ENCODE measurements at places on chromosomes 7 and 10. TPM values are rescaled to one million over a fixed set of nuclear protein-coding genes. Genes with fewer than 3 reads are reported as not detected.

Gene A1CF
- total RNA-seq, result 47.6 TPM

Gene CLRN3
- 49.0 TPM for total RNA-seq

Gene EPHA1
- total RNA-seq, result 39.4 TPM

Gene C7orf33
- not detected for total RNA-seq

Gene PPP1R17
- total RNA-seq, result not detected

Gene AMZ1
- total RNA-seq, result not detected

GRCh38 chr10:93034426-93034825, 26.2 kb upstream of the CYP26C1 start:
- no peaks in the 10 kb centered on the region for H3K36me3 ChIP-seq
- DNase-seq, result no peak
- H3K27ac ChIP-seq, result no peak overlapping the region
- peaks cover 4% of the 10 kb centered on the region for H3K4me1 ChIP-seq
- no peak overlapping the region for H3K4me3 ChIP-seq

DNA sequence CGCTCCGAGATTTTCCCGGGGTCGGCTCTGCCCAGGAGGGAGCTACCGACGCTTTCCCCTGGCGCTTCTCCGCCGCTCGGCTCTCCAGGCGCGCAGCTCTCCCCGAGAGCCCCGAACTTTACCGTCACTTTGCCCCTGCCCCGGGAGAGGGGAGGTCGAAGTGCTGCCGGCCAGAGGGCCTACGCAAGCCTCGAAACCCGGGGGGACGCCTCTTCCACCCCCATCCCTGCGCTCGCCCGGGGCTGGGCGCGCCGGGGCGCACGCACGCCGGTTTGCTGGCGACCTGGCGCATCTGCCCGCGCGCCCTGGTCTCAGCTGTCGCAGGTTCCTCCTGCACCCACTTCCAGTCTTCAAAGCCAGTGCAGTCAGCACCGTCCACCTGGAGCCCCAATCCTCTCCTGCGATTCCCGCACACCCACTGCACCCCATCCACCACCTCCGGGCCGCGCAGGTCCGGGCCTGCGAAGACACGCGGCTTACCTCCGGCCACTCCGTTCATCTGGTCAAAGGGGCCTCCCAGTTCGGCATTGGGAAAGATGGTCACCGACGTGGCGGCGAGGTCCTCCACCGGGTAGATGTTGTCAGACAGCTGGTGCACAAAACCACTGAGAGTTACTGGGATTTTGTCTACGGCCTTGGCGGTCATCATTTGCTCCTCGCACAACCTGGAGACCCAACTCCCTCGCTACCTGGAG, 638 bp downstream of the EGR2 start:
- no peaks in the 10 kb centered on the region for H3K36me3 ChIP-seq
- no peak overlapping the region for H3K27ac ChIP-seq
- peaks cover 60% of the 10 kb centered on the region for H3K27me3 ChIP-seq
- peak; percentile 16 for DNase-seq

- no peak overlapping the region for H3K4me3 ChIP-seq
- H3K36me3 ChIP-seq, result no peaks in the 10 kb centered on the region
- no peak for DNase-seq
- no peak overlapping the region for H3K27ac ChIP-seq
- H3K27me3 ChIP-seq, result no peaks in the 10 kb centered on the region
Measured at GRCh38 chr10:132879408-132880127, 62.8 kb downstream of the CFAP46 start.

DNA sequence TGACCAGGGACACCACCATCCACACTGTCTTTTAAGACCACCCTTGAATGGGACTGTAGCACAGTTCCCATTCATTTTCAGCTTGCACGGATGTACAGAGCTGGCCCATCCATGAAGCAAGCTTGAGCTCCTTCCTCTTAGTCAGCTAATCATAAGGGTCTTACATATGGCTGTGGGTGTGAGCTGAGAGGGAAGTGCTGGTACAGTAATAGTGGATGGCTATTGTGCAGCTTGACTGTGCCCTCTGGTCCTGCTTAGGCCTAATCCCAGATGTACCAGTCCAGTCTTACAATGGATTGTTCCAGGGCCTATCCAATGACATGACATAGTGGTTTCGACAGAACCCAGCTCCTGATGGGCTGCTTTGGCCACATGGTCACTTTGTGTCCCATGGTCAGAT, 96.9 kb upstream of the ZNF438 start:
- no peak overlapping the region for H3K27ac ChIP-seq
- no peaks in the 10 kb centered on the region for H3K36me3 ChIP-seq
- H3K4me3 ChIP-seq, result no peak overlapping the region
- no peaks in the 10 kb centered on the region for H3K27me3 ChIP-seq
- peaks cover 5% of the 10 kb centered on the region for H3K4me1 ChIP-seq
- DNase-seq, result no peak

GRCh38 chr10:8513155-8514147, 459.0 kb downstream of the GATA3 start:
- H3K27me3 ChIP-seq, result no peaks in the 10 kb centered on the region
- no peak for DNase-seq
- no peaks in the 10 kb centered on the region for H3K4me1 ChIP-seq

DNA sequence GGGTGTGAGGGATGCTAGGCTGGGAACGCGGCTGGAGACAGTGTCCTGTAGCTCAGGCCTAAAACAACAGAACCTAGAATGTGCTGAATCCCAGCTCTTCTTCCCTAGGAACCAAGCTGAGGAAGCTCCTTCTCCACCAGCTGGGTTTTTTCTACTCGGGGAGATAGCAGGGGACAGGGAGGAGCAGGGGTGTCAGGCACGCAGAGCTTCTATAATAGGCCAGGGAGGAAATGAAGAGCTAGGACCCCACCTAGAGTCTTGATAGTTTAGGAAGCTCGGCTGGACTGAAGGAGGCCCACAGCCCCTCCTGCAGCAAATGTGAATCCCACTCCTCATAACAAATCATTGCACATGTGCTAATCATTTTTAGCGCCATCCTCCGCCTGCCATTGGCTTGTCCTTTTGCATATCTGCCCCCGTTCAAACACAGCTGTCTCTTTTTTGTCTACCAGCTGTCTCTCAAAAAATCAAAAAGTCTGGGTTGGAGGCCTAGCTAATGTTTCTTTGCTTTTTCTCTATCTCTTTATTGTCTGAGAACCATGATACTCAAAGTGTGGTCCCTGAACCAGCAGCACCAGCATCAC, 24.1 kb upstream of the FAM180A start:
- H3K4me3 ChIP-seq, result no peak overlapping the region
- no peaks in the 10 kb centered on the region for H3K36me3 ChIP-seq
- H3K27ac ChIP-seq, result peak overlapping the region; percentile 83
- H3K4me1 ChIP-seq, result peaks cover 23% of the 10 kb centered on the region
- no peak for DNase-seq

DNA sequence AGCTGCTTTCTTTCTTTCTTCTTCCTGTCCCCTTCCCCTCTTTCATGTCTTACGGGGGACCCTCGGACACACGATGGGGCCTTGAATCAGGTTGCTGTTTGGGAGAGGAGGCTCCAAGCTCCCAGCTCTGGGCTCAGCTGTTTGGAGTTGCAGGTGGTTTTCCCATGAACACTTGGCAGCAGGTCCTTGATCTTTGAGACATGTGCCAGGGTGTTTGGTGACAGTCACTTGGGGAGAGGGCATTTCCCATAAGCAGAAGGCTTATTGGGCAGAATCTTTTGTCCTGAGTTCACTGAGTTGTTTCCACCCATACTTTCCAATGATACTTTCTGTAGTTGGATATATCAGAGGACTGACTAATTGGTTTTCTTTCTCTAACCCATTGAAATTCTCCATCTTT, 104.7 kb upstream of the SH2B2 start:
- DNase-seq, result no peak
- no peaks in the 10 kb centered on the region for H3K36me3 ChIP-seq
- H3K4me1 ChIP-seq, result no peaks in the 10 kb centered on the region
- no peaks in the 10 kb centered on the region for H3K27me3 ChIP-seq
- H3K4me3 ChIP-seq, result no peak overlapping the region
- H3K27ac ChIP-seq, result no peak overlapping the region

DNA sequence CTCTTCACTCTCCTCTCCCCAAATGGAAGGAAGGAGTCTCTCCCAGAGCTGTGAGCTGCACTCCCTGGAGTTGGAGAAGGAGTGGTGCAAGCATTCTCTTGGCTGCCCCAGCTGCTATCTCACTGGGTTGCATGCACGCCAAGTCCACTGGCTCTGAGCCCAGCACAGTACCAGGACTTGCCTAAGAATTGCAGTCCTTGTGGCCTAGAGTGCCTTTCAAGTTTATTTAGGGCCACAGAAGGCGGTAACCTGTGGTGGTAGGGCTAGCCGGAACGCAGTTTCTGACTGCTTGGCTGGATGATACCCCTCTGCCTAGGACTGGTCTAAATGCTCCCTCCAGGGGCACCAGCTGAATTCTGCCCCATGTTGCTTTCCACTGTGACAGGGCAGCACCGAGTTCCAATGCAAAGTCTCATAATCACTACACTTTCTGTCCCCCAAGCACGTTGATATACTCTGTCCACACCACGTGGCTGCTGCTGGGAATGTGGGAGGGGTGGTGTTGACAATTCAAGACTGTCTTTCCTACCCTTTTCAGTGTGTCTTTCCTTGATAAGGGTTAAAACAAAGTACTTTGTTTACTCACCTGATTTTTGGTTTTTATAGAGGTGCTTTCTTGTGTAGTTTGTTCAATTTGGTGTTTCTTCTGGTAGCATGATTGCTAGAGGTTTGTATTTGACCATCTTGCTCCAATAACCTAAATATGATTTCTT, 57.0 kb downstream of the PHTF2 start:
- H3K27me3 ChIP-seq, result no peaks in the 10 kb centered on the region
- H3K4me1 ChIP-seq, result no peaks in the 10 kb centered on the region
- H3K36me3 ChIP-seq, result no peaks in the 10 kb centered on the region
- H3K27ac ChIP-seq, result no peak overlapping the region

DNA sequence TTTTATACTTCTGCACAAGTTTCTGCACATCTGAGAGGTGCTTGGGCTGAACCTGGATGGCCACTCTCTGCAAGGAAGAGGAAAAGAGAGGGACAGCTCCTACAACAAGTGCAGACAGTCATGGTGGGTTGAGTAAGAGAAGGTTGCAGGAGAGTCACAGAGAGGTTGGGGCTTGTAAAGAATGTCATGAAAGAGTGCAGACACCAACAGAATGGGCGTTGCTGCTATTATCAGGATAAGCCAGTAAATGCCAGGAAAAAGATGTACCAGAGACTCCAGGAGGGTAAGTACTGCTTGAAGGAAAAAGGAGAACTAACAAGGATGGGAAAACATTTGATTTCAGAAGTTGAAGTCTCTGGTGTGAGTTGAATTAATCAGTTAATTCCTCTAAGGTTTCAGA, 77.8 kb upstream of the NRP1 start:
- no peak for DNase-seq
- H3K4me3 ChIP-seq, result no peak overlapping the region
- no peaks in the 10 kb centered on the region for H3K27me3 ChIP-seq
- H3K4me1 ChIP-seq, result peaks cover 5% of the 10 kb centered on the region

GRCh38 chr10:102069071-102069470, 3.9 kb downstream of the HPS6 start:
- H3K4me1 ChIP-seq, result peaks cover 18% of the 10 kb centered on the region
- no peaks in the 10 kb centered on the region for H3K36me3 ChIP-seq
- no peak overlapping the region for H3K4me3 ChIP-seq
- no peak overlapping the region for H3K27ac ChIP-seq
- H3K27me3 ChIP-seq, result no peaks in the 10 kb centered on the region

DNA sequence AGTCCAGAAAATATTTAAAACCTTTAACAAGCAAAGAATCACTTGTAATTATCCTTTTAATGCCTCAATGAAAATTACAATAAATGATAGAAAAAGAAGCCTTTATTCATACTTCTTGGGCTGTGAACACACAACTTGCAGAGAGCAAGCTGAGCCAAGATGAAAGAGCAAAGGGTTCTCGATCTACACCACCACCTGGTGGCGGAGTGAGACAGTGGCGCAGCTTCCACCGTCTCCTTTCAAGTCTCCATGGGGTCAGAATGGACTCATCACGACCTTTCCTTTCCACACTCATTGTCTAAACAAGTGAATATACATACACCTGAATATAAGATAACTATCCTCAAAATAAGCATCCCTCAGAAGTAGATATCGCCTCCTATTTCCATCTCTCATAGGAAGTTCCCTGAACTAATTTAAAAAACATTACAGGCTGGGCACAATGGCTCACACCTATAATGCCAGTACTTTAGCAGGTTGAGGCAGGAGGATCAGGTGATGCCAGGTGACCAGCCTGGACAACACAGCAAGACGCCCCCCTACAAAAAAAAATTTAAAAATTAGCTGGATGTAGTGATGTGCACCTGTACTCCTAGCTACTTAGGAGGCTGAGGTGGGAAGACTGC, 40.7 kb downstream of the ATE1 start:
- H3K36me3 ChIP-seq, result no peaks in the 10 kb centered on the region
- DNase-seq, result peak; percentile 82
- H3K4me3 ChIP-seq, result no peak overlapping the region
- H3K27ac ChIP-seq, result no peak overlapping the region

DNA sequence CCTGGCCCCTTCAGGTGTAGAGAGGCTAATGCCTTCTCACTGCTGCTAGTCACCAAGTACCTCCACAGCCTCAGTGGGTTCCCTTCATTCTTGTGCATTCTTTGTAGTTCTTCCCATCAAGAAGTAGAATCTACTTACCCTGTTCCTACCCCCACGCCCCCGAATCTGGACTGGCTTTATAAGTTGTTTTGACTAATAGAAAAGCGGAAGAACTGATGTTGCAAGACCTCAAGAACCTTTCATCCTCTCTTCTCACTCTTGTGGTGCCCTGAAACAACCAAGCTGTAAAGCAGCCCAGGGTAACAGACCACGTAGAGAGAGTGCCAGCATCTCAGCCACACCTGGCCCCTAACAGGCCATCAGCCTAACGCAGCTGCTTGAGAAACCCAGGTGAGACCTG, 23.2 kb upstream of the LAMB1 start:
- H3K36me3 ChIP-seq, result no peaks in the 10 kb centered on the region
- no peak for DNase-seq
- H3K4me1 ChIP-seq, result peaks cover 4% of the 10 kb centered on the region
- H3K4me3 ChIP-seq, result no peak overlapping the region
- no peaks in the 10 kb centered on the region for H3K27me3 ChIP-seq
- no peak overlapping the region for H3K27ac ChIP-seq

DNA sequence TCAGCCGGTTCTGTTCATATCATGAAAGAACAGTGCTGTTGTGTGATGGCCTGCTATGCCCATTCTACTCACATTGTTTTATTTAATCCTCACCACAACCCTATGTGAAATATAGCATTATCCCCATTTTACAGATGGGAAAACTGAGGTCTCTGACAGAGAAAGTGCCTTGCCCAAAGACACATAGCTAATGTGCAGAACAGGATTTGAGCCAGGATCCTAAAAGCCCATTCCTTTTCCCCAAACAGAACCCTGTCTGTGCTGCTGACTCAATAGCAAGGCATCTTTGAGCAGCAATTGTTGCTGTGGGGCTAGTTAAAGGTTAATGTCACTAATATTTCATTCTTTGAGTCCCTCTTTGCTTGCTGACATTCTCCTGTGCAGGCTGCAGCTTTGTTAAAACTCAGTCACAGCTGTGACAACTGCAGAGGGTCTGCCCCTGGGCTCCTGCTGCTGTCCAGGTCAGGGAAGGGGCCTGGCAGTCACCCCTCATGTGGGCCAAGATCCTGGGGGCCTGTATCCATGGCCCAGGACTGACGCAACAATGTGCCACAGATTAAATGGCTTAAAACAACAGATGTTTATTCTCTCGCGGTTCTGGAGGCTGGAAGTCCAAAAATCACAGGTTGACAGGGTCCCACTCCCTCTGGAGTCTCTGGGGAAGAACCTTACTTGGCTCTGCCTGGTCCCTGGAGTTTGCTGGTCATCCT, 40.4 kb downstream of the AFAP1L2 start:
- no peaks in the 10 kb centered on the region for H3K36me3 ChIP-seq
- no peak overlapping the region for H3K27ac ChIP-seq
- no peaks in the 10 kb centered on the region for H3K27me3 ChIP-seq

GRCh38 chr7:5012985-5013384, 32.7 kb upstream of the RBAK start:
- no peaks in the 10 kb centered on the region for H3K4me1 ChIP-seq
- H3K4me3 ChIP-seq, result no peak overlapping the region
- no peaks in the 10 kb centered on the region for H3K27me3 ChIP-seq
- no peaks in the 10 kb centered on the region for H3K36me3 ChIP-seq
- DNase-seq, result no peak

Measured in hepatocyte (in vitro differentiated cells).